ENCODE measurements at places on chromosomes 7 and 10. TPM values are rescaled to one million over a fixed set of nuclear protein-coding genes. Genes with fewer than 3 reads are reported as not detected.

TMEM225B gene
- total RNA-seq: 0.46 TPM

ITPRID1 gene
- total RNA-seq: not detected

LBX1 gene
- total RNA-seq: not detected

PLEKHS1 gene
- total RNA-seq: not detected

GPC2 gene
- 27.2 TPM for total RNA-seq

DNA sequence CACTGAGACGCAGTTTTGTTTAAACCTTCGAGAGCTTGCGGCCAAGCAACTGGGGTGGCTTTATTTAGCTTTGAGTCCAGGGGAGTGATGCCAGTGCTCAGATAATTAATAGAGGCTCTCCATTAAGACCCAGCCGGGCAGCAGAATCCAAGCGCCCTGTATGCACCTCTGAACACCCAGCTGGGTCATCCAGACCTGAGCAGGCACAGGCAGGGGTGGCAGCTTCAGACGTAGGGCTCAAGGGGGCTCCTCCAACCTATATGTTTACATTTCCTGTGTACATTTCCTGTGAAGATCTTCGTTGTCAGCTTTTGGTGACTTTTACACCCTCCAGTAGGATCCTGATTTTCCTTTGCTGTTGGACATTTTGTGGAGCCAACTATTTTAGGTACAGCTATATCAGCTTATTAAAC is 719.5 kb downstream of the LRMDA start:
- no peak for DNase-seq

DNA sequence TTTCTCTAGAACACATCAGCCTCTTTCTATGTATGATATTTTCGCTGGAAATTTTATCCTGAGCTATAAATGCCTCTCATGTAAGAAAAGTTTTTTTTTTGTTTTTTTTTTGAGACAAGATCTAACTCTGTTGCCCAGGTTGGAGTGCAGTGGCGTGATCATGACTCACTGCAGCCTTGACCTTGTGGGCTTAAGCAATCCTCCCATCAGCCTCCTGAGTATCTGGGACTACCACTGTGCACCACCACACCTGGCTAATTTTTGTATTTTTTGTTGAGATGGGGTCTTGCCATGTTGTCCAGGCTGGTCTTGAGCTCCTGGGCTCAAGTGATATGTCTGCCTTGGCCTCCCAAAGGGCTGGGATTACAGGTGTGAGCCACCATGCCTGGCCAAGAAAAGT is 80.4 kb downstream of the ADK start:
- DNase-seq: no peak

- no peak for DNase-seq
These were observed 386.0 kb upstream of the HPS1 start for GRCh38 chr10:98832738-98833137.

GRCh38 chr7:114109304-114109703 is 190.5 kb upstream of the PPP1R3A start:
- no peak for DNase-seq

DNA sequence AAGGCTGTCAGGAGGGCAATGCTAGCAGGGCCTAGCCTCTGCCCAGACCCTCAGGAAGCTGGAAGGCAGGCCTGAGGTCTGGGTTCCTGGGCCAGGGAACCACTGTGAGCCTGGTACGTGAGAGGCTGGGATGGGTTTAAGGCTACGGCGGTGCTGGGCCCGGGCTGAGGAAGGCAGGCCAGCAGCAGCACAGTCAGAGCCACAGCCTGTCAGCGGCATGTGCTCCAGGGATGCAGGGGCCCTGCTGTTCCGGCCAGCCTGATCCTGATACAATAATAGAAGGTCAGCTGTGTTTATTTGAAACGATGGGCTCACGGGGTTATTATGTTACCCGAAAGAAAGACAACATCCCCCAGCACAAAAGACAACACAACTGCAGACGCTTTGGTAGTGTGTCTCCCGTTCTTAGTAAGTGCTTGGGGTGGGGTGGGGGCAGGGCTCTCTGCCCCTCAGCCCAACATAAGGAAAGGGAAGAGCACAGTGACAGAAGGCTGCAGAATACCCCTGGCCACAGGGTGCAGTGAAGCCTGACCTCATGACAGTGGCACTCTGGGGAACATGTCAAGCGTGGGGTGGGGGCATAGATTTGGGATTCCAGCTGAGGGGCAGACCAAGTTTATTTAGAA is 95.0 kb downstream of the COL13A1 start:
- DNase-seq: no peak

DNA sequence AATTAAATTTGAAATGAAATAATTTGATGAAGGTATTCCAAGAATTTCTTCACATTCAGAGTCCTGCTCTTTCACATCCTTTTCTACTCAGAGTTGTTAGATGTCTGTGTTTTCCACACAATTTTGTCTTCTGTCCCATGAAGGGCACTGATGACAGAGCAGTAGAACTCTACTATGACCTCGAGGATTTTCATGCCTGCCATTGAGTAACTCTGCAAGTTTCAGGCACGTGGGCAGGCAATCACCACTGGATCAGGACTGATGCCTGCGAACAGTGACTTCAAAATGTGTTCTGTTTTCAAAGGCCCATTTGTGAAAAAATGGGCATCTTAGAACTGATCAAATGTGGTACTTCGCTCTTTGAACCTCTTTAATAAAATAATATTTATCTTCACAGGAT is 91.1 kb downstream of the CDK6 start:
- DNase-seq: no peak

GRCh38 chr10:13271552-13272163 is 28.2 kb downstream of the PHYH start:
- peak; percentile 53 for DNase-seq

DNA sequence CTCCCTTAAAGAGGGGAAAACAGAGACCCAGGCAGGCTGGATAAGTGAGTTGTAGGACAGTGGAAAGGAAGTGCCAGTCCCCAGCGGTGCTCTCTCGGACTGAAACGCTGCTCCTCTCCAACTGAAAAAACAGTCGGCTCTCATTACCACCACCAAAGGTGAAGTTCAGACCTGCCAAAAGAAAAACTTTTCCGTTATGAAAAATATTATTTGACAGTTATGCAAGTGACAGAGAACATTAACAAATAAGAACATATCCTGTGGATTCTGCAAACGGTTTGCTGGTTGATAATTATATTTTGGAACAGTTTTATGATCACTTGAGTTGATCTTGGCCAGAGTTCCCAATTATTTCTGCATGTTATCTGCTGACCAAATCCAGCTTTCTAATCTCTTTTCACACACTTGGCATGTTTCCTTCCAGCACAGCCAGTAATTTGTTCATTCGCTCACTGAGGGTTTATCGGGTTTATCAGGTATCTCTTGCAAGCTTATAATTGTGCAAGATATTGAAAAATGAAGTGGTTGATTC is 82.6 kb downstream of the PTPRE start:
- DNase-seq: no peak

DNA sequence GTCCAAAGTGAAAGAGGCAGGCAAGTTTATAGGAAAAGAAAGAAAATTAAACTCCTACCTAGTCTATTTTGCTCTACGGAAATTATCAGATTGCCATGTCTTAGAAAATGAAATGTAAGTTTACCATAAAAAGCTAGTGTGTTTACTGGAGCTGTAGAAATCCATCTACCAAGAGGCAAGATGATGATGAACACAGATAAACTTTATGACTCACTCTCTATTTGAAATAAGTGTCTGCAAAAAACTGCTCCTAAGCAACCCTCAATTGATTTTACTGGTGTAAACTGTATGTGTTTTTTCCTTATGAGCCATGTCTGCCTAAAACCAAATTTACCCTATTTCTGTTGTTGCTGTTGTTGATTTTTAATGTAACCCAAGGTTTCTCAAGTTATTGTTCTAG is 73.8 kb upstream of the TMEM106B start:
- DNase-seq: no peak

- DNase-seq: no peak
These were observed 465.5 kb upstream of the KLF6 start for GRCh38 chr10:4250587-4250887.

DNA sequence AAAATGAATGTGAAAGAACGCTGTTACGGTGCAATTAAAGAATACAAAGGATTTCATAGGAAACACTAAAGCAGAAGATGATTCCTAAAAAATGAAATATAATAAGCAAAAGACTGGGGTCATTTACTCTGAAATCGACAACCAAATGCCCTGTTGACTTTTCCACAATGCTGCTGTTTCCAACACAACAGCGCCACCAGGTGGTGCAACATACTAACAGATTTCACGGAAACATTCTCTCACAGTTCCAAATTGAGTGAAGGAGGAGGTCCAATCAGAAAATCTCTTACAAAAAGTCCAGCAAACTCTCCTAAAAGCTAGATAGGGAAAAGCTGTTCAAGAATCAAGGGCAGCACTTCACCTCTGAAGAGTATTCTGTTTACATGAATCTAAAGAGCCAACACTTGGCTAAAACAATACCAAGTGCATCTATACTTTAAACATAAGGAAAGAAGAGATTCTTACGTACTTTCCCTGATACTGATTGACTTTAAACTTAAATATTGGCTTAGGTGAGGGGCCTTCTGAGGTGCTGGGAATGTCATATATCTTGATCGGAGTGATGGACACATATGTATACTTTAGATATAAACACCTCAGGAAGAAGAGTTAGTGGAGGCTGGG is 55.9 kb downstream of the UPF2 start:
- peak; percentile 81 for DNase-seq

GRCh38 chr10:17585016-17585415 is 32.2 kb downstream of the HACD1 start:
- no peak for DNase-seq

DNA sequence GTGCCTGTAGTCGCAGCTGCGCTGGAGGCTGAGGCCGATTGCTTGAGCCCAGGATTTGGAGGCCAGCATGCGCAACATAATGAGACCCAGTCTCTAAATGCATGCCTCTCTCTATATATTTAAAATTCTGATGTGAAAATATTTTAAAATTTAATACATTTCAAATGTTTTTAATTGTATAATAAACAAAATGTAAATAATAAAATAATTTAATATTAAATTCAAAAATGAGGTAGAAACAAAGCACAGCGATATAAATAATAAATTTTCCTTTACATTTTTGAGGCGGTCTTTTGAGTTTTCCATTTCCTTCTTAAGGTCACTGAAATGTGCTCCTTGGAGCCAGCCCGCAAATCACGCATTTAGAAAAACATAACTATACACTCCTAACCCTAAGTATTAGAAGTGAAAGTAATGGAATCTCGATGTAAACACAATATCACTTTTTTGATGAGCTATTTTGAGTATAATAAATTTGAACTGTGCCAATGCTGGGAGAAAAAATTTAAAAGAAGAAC is 523 bp upstream of the CDK1 start:
- no peak for DNase-seq

- DNase-seq: no peak
These were observed 13.4 kb upstream of the GLI3 start for GRCh38 chr7:42250411-42250810.

DNA sequence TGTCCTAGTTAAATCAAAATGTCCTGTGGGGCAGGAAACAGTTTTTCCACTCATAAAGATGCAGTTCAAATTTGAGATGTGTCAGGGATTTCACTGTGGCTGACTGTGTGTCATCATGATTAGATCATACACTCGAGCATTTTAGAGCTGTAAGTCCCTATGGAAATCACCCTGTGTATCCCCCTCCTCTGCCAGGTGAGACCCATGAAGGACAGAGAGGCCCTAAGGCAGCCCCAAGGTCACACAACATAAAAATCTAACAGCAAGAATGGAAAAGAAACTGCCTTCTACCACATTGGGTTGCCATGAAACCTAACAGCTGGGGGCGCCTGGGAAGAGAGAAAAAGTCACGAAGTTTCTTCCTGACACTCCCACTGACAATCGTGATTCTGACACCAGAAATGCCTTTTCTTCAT is 135.8 kb downstream of the KCNMA1 start:
- no peak for DNase-seq

Data from endothelial cell (in vitro differentiated cells).